HFFc6 (cell line): ENCODE measurements at places on chromosomes 6 and 20. TPM values are rescaled to one million over a fixed set of nuclear protein-coding genes. Genes with fewer than 3 reads are reported as not detected.
A peak's percentile ranks its signal among the peaks of the same experiment; 100 is the strongest.

Gene TNXB
- total RNA-seq, result 0.75 to 1.2 TPM (median 0.77 TPM) in 3 replicates

DNA sequence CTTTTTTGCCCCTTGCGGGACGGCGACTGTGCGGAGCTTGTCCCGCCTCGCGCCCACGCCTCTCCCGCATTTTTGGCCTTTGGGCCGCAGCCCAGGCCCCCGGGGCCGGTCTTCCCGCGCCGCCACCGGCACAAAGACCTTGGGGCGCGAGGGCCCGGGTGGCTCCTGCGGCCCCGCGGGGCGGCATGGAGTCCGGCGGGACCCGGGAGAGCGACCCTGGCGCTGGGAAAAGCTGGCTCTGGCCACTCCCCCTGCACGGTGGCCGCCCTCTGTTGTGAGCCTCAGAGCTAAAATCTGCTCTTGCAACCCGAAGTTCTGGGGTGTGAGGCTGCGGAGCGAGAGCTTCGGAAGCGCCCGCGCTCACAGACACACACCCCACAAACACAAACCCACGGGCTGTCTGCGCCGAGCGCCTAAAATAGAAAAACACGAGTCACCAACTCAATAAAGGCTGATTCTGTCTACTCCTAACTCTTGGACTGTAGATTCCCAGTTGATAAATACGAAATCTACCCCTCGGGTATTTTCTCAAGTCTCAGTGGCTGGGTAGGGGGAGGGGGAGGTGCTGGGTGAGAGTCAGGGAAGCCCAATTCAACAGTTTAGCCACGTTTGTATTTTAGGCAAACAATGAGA, 496 bp upstream of the BEND3 start:
- peak; percentile 10 for DNase-seq

DNA sequence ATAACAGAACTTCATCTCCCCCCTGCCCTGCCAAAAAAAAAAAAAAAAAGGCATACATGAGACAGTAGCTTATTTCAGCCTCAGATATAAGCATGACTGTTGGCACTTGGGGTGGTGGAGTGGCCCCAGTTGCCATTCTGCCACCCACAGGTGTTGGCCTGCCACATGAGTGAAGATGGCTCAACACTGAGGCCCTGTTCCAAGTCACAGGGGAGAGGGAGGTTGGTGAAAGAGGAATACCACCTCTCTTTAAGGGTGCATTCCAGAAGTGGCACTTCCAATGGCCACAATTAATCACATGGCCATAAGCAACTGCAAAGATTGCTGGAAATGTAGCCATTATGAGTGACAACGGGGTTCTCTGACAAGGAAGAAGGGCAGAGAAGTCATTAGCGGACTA, 61.9 kb upstream of the JARID2 start:
- no peak for DNase-seq

GRCh38 chr20:6999381-6999780, 231.9 kb downstream of the BMP2 start:
- DNase-seq, result no peak
